ENCODE measurements at places on chromosomes 2 and 18. TPM values are rescaled to one million over a fixed set of nuclear protein-coding genes. Genes with fewer than 3 reads are reported as not detected.

- no peak for DNase-seq
- no peak overlapping the region for H3K27ac ChIP-seq
- H3K27me3 ChIP-seq, result no peaks in the 10 kb centered on the region
- H3K36me3 ChIP-seq, result no peaks in the 10 kb centered on the region
- H3K4me1 ChIP-seq, result no peaks in the 10 kb centered on the region
- H3K4me3 ChIP-seq, result no peak overlapping the region
These were observed 222.8 kb downstream of the SOX11 start for GRCh38 chr2:5914811-5915611.

GRCh38 chr18:72830109-72830508 is 37.7 kb downstream of the NETO1 start:
- no peak overlapping the region for H3K27ac ChIP-seq
- no peaks in the 10 kb centered on the region for H3K27me3 ChIP-seq
- no peak overlapping the region for H3K4me3 ChIP-seq
- peaks cover 1% of the 10 kb centered on the region for H3K4me1 ChIP-seq
- no peaks in the 10 kb centered on the region for H3K36me3 ChIP-seq

DNA sequence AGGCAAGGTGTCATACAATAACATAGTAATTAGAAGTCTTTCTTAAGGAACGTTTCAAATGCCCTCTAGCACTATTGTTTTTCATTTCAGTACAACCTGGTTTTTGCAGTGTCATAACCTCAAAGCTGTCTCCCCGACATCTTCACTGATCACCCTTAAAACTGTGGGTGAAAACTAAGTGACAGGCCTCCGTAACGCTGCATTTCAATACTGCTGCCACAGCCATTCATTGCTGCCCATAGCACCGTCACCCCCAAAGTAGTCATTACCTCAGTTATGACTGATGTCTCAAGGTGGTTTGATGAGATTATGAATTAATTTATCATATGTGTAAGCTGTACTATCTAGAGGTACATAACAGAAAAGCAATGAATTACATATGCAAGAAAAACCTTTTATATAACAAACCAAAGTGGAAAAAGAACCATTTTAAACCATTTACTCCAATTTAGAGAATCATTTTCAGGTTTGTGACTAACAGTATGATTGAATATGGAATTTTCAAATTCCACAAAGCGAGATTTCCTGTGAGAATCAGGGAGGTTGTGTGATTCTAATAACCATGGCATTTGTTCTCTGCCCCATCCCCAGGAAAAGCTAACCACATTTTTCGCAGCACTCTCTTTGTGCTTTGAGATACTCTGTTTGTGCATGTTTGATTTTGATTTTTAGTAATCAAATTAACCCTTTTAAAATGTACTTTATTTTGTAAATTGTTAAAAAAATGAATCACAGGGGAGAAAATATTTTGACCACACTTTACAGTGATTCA is 263.0 kb downstream of the PTGR3 start:
- DNase-seq, result no peak
- H3K4me3 ChIP-seq, result no peak overlapping the region
- H3K36me3 ChIP-seq, result no peaks in the 10 kb centered on the region
- no peak overlapping the region for H3K27ac ChIP-seq
- H3K4me1 ChIP-seq, result peaks cover 32% of the 10 kb centered on the region

DNA sequence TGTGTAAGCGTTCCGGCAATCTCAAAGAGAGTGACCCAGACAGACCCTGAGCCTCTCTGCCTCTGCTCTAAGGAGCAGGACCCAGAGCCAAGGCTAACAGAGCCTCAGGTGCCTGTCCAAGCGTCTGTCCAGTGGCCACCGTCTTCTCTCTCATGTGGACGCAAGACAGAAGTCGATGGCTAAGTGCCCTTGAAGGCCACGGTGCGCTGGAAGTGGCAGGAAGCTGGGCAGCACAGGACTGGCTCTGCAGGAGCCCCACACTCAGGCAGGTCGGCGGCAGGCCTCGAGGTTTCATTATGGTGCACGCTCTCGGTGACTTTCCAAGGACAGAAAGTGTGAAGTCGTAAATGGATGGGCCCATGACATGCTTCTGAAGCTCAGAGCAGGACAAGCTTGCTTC is 49.1 kb downstream of the HDAC4 start:
- no peak overlapping the region for H3K27ac ChIP-seq
- no peaks in the 10 kb centered on the region for H3K27me3 ChIP-seq
- no peak overlapping the region for H3K4me3 ChIP-seq

DNA sequence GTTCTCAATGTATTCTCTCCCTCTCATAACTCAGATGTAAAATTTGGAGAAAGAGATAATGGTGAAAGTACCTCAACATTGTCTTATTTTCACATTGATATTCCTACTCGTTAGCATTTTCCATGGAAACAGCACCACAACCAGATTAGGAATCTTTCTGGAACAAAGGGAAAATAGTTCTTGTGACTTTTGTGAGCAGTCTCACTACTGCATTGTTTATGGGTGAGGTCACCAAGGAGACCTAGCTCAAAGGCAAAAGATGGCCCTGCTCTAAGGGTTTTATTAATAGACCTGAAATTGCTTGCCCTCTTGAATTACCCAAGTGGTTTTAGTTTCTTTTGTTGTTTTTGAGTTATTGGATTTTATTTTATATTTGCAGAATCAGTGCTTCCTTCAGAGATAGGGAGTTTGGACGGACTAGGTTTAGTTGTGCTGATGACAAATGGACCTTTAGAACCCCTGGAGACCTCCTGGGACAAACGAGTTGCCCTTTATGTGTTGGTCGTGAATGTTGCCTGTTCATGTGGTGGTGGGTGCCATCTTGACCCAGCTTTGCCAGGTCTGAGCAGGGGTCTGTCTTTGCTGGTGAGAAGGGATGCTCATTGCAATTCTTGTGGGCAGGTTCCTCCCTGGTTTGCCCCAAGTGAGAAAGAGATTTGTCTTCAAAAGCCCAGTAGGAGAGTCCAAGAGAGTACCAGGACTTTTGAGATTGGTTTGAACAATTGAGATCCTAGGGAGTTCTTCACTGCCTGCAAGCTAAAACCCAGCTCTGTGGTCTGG is 58.1 kb downstream of the INPP4A start:
- no peaks in the 10 kb centered on the region for H3K27me3 ChIP-seq

- peaks cover 4% of the 10 kb centered on the region for H3K4me1 ChIP-seq
- H3K4me3 ChIP-seq, result no peak overlapping the region
- no peak overlapping the region for H3K27ac ChIP-seq
- H3K36me3 ChIP-seq, result no peaks in the 10 kb centered on the region
These were observed 2.4 kb upstream of the NTSR2 start for GRCh38 chr2:11672407-11672806.

DNA sequence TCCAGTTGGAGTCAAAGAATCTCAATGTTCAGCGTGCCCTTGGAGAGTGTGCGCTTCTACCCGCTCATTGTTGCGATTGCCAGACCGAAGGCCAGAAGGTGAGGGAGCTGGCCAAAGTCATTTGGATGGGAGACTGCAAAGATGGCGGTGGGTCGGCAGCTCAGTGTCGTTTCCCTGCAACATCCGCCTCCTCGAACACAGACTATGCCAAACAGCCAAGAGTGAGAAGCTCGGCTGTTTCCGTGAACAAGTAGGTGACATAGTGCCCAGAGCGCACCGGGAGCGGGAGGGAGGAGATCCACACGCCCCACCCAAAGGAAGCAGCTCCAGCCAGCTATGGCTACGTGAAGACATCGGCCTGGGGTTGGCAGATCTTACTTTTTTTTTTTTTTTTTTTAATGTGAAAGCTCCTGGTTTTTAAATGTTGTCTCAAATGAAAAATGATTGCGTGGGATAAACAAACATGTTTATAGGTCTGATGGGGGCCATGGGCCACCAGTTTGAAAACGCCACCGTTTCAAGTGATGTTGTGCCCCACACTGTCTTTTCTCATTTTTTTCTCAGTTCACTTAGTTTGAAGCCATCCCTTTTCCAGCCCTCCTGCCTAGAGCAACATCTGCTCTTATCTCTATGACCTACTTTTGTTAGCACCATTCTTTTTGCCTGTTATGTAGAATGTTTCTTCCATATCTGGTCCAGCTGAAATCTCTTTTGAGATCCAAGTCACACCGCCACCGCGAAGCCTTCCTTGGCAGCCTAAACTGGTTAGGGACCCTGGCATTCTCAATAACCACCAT is 682.4 kb downstream of the RNF144A start:
- peaks cover 12% of the 10 kb centered on the region for H3K36me3 ChIP-seq
- DNase-seq, result no peak
- no peak overlapping the region for H3K27ac ChIP-seq
- no peaks in the 10 kb centered on the region for H3K27me3 ChIP-seq

- no peaks in the 10 kb centered on the region for H3K27me3 ChIP-seq
- DNase-seq, result no peak
- H3K36me3 ChIP-seq, result peaks cover 81% of the 10 kb centered on the region
- H3K4me1 ChIP-seq, result no peaks in the 10 kb centered on the region
- no peak overlapping the region for H3K27ac ChIP-seq
- no peak overlapping the region for H3K4me3 ChIP-seq
These were observed 12.2 kb downstream of the CNDP2 start for GRCh38 chr18:74508366-74508765.

DNA sequence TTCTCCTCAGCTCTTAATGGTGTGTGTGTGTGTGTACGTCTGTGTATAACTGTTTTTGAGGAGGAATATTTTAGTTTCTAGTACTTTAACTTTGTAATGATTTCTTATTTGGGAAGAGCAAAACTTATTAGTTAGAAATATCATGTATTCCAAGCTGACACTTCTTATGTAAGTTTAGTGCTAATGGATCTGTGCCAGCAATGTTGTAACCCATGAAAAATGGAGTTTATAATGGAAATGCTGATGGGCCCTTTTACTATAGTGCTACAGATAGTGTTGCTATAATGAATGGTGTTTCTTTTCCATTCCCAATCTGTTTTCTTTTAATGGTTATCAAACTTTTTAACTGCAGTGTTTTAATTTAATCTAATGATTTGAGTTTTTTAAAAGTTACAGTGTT is 49.8 kb upstream of the OTX1 start:
- no peak for DNase-seq
- no peak overlapping the region for H3K4me3 ChIP-seq
- H3K27ac ChIP-seq, result no peak overlapping the region
- H3K36me3 ChIP-seq, result no peaks in the 10 kb centered on the region
- H3K27me3 ChIP-seq, result no peaks in the 10 kb centered on the region

DNA sequence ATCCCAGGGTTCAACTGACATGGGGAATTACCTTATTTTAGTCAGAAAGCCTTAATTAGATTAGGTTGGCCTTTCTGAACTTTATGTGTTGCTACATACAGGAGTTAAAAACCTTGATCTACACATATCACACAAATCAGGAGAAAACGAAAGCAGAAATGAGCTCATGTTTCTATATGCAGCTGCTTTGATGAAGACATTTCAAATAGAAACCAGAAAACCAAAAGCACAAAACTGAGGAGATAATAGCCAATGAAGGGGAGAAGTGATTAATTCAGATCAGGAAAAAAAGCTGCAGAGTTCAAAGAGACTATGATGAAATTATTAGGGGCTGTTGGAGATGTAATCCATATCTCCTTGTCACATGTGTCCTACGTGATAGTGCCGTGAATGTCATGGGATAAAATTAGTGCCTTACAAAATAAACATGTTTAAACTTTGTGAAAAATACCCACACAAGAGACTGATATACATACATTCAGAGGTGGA is 255.0 kb downstream of the CAMKMT start:
- no peaks in the 10 kb centered on the region for H3K36me3 ChIP-seq
- H3K27me3 ChIP-seq, result no peaks in the 10 kb centered on the region
- no peak for DNase-seq

DNA sequence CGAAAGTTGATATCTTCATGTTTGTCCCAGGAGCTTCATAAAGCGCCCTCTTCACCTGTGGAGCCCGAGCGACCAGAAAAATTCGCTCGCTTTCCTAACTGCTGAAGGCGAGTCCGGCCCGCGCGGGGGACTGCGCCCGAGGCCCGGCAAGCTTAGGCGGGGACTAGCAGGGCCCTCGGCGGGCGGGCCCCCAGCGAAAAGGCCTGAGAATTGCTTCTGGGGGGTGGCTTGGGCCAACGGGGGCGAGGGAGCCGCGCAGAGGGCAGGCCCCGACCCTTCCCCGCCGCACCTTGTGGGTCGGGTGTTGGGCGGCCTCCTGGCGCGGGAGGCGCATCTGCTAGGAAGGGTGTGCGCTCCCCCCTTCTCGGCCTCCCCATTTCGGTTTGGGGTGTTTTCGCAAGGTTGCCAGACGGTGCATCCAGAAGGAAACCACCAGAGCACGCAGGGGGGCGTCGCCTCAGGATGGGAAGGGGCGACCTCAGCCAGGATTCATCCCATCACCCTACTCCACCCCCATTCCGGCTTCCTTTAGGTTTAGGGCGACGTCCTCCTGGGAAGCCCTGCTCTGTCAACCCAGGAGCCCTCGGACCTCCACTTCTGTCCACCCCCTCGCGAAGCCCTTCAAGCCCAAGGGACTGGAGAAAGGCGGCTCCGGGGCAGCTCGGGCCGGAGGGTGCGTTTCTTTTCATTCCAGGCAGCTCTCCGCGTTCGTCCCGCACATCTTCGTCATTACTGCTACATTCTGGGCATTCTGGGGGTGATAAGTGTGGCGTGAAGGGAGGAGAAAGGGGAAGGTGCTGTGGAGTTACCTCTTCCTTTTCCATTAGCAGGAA is 9.1 kb downstream of the SP9 start:
- H3K4me3 ChIP-seq, result no peak overlapping the region
- peaks cover 24% of the 10 kb centered on the region for H3K4me1 ChIP-seq
- peaks cover 9% of the 10 kb centered on the region for H3K36me3 ChIP-seq
- H3K27me3 ChIP-seq, result peaks cover 59% of the 10 kb centered on the region

CCBE1 gene
- not detected for total RNA-seq

ALPP gene
- total RNA-seq, result not detected

TXNDC2 gene
- total RNA-seq, result 0.39 TPM

ACSL3 gene
- 72.5 TPM for total RNA-seq
